ENCODE measurements at places on chromosomes 4 and X. TPM values are rescaled to one million over a fixed set of nuclear protein-coding genes. Genes with fewer than 3 reads are reported as not detected.

Gene TMEM185A
- total RNA-seq, result 53.1 TPM

Gene TRIM75
- not detected for total RNA-seq

GRCh38 chrX:109862433-109862832, 129.4 kb upstream of the ACSL4 start:
- peaks cover 3% of the 10 kb centered on the region for H3K27me3 ChIP-seq
- H3K4me1 ChIP-seq, result peaks cover 18% of the 10 kb centered on the region
- DNase-seq, result no peak
- no peaks in the 10 kb centered on the region for H3K36me3 ChIP-seq
- H3K4me3 ChIP-seq, result no peak overlapping the region

DNA sequence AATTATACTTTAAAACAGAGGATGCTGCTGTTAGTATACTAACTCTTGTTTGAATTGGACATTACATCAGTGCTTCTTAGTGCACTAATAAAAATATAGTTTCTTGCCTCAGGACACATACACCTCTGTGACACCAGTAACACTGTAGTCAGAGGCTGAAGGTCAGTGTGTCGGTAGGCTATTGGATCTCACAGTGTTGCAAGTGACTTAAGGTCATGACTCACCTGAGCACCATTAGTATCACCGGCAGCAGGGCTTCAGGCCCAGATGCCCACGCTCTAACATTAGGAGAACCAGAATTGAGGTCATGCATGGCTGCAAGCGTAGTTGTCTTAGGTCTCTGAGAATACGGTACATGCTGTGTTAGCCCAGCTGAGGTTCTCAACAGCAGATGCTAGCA, 15.2 kb downstream of the ETDC start:
- no peaks in the 10 kb centered on the region for H3K27me3 ChIP-seq
- no peaks in the 10 kb centered on the region for H3K4me1 ChIP-seq
- no peak overlapping the region for H3K27ac ChIP-seq
- H3K4me3 ChIP-seq, result no peak overlapping the region

DNA sequence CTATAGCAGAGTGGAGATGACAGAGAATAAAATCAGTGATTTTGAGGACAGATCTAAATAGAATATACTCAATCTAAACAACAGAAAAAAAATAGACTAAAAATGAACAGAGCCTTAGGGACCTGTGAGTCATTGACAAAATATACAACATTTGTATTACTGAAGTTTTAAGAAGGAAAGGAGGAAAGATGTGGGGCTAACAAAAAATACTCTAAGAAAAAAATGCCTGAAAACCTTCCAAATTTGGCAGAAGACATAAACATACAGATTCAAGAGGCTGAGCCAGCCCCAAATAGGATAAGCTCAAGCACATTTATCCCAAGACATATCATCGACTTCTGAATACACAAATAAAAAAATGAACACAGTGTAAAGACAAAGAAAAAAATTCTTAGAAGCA, 123.6 kb upstream of the INTU start:
- no peak overlapping the region for H3K4me3 ChIP-seq
- no peaks in the 10 kb centered on the region for H3K36me3 ChIP-seq
- no peaks in the 10 kb centered on the region for H3K4me1 ChIP-seq
- no peak for DNase-seq
- no peaks in the 10 kb centered on the region for H3K27me3 ChIP-seq

Gene FREM3
- total RNA-seq, result not detected

Gene NUDT11
- 17.9 TPM for total RNA-seq

Gene ZBTB49
- 10.0 TPM for total RNA-seq

- H3K27me3 ChIP-seq, result no peaks in the 10 kb centered on the region
- H3K4me1 ChIP-seq, result peaks cover 20% of the 10 kb centered on the region
These were observed 74.9 kb downstream of the METTL14 start for GRCh38 chr4:118760092-118760491.

Gene HS3ST1
- total RNA-seq, result 3.4 TPM

GRCh38 chr4:81214144-81214880, 710 bp downstream of the PRKG2 start:
- H3K4me3 ChIP-seq, result peak overlapping the region; percentile 78
- DNase-seq, result peak; percentile 16
- peaks cover 46% of the 10 kb centered on the region for H3K27me3 ChIP-seq
- H3K4me1 ChIP-seq, result peaks cover 6% of the 10 kb centered on the region

Gene AWAT2
- not detected for total RNA-seq

Gene P2RY4
- total RNA-seq, result not detected

Gene GPR50
- 0.64 TPM for total RNA-seq

Gene FAM149A
- 13.5 TPM for total RNA-seq

GRCh38 chr4:43275779-43276178, 383.3 kb downstream of the GRXCR1 start:
- no peak overlapping the region for H3K4me3 ChIP-seq
- H3K36me3 ChIP-seq, result no peaks in the 10 kb centered on the region
- no peaks in the 10 kb centered on the region for H3K4me1 ChIP-seq
- DNase-seq, result no peak
- no peaks in the 10 kb centered on the region for H3K27me3 ChIP-seq
- no peak overlapping the region for H3K27ac ChIP-seq

DNA sequence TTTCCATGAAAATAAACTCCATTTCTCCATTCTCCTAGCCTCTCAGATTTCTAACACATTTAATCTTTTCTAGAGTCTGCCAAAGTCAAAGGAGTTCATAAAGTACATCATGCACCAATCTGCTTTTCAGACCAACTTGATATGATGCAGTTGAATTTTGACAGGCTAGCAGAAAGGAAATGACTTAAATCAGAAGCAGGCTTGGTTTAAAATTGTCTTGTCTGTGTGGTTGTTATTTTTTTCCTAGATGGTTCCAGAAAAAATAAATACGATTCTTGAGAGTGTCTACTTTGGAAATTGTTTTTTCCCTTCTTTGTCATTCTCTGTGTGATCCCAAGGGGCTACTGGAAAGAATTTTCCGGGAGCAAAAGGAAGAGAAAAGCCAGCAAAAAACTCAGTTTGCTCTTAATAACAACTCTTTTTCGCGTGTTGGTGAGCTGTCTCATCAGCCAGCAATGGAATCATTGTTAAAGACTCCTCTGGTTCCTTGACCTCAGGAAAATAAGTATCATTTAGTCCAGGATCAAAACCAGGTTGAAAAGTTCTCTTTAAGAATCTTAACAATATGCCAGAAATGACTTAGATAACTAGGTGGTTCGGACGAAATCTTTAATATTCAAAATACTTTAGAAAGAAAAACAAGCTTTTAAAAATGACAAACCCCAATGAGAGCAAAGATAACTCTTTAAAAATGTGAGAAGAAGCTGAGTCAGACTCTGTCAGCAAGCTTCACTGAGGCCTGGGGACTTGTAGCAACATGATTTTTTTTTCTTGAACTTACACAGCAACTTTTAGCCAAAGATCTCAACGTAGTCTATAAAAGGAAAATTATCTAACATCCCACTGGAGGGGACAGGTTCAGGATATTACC, 49.7 kb upstream of the GAB1 start:
- H3K27ac ChIP-seq, result no peak overlapping the region
- H3K36me3 ChIP-seq, result no peaks in the 10 kb centered on the region
- H3K4me1 ChIP-seq, result no peaks in the 10 kb centered on the region
- no peaks in the 10 kb centered on the region for H3K27me3 ChIP-seq

Gene SEPTIN6
- 40.2 TPM for total RNA-seq

Gene CCDC160
- total RNA-seq, result 2.7 TPM

GRCh38 chrX:87160435-87161010, 357.1 kb upstream of the KLHL4 start:
- no peak for DNase-seq
- no peaks in the 10 kb centered on the region for H3K27me3 ChIP-seq
- H3K36me3 ChIP-seq, result no peaks in the 10 kb centered on the region
- H3K4me1 ChIP-seq, result no peaks in the 10 kb centered on the region
- H3K27ac ChIP-seq, result no peak overlapping the region

DNA sequence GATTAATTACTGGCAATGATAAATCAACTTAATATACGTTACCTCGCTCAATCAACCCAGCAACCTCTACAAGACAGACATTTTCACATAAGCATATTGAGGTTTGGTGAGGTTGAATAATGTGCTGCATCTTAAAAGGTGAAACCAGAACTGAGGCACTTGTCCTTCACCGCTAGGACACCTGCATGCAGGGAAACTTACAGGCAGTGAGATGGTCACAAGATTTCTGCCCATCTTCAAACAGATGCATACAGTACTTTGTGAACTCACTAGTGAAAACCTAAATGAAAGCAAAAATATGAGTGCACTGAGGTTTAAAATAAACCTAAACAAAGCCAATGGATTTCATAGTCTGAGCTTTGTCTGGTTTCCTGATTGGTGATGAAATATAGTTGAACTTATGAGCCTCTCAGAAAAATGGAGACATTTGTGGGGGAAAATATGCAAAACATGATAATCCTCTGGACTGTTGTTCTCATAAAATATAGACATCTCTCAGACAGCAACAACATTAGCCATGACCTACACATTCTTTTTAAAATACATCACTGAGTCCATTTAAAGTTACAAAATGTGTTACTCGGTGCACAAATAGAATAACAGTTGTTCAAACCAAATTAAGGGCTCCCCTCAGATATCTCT, 20.9 kb upstream of the PRSS12 start:
- no peaks in the 10 kb centered on the region for H3K27me3 ChIP-seq
- no peak overlapping the region for H3K27ac ChIP-seq

DNA sequence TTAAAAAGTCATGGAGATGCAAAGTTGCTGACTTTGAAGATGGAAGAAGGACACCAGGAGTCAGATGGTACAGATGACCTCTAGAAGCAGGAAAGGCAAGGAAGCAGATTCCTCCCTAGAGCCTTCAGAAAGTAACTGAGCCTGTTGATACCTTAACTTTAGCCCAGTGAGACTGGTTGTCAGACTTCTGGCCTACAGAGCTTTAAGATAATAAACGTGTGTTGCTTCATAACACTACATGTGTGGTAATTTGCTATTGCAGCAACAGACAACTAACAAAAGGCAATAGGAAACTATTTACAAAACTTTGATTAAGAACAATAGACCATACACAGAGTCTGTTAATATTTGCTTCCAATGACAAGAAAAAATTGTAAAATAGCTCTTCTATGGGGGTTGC, 102.0 kb upstream of the USP38 start:
- no peak overlapping the region for H3K4me3 ChIP-seq
- H3K4me1 ChIP-seq, result peaks cover 2% of the 10 kb centered on the region

GRCh38 chr4:123113155-123113554, 190.8 kb upstream of the NUDT6 start:
- H3K36me3 ChIP-seq, result no peaks in the 10 kb centered on the region
- no peak for DNase-seq
- H3K4me1 ChIP-seq, result peaks cover 7% of the 10 kb centered on the region
- H3K27ac ChIP-seq, result no peak overlapping the region
- no peaks in the 10 kb centered on the region for H3K27me3 ChIP-seq
- no peak overlapping the region for H3K4me3 ChIP-seq

DNA sequence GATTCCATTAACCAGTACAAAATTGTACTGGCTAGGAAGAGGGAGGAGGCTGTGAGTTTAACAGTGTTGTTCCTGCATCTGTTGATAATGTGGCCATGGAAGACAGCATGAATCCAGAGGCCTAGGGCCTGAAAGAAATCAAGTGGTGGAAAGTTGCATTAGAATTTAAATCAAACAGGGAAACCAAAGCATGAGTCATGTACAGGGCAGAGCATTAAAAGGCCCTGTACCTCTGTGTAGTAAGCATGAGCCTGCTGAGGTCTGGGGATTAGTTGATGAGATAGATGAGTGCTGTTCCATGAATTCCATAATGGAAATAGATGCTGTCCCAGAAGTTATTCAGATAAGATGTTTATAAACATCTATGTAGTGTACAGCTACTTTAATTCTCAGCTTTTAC, 58.3 kb downstream of the MID1IP1 start:
- H3K27ac ChIP-seq, result no peak overlapping the region
- DNase-seq, result no peak
- H3K4me1 ChIP-seq, result peaks cover 11% of the 10 kb centered on the region
- no peak overlapping the region for H3K4me3 ChIP-seq
- H3K27me3 ChIP-seq, result no peaks in the 10 kb centered on the region

DNA sequence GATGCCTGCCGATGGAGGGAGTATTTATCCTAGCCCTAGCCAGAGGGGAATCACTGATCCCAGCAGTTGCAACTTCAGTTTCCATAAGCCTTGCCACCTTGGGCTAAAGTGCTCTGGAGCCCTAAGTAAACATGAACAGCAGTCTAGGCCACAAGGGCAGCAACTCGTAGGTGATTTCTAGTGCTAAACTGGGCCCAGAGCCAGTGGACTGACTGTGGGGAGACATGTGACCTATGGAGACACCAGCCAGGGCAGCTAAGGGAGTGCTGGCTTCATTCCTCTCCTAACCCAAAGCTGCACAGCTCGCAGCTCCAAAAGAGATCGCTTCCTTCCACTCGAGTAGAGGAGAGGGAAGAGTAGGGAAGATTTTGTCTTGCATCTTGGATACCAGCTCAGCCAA, 120.8 kb upstream of the MAGEA10 start:
- H3K27me3 ChIP-seq, result no peaks in the 10 kb centered on the region
- no peaks in the 10 kb centered on the region for H3K4me1 ChIP-seq
- H3K36me3 ChIP-seq, result no peaks in the 10 kb centered on the region
- no peak overlapping the region for H3K4me3 ChIP-seq
- no peak overlapping the region for H3K27ac ChIP-seq
- DNase-seq, result no peak

Gene NOX1
- total RNA-seq, result not detected

GRCh38 chrX:15854080-15854655, 445 bp downstream of the AP1S2 start:
- H3K36me3 ChIP-seq, result peaks cover 11% of the 10 kb centered on the region
- peaks cover 6% of the 10 kb centered on the region for H3K27me3 ChIP-seq
- peak overlapping the region; percentile 25 for H3K27ac ChIP-seq
- peaks cover 27% of the 10 kb centered on the region for H3K4me1 ChIP-seq
- H3K4me3 ChIP-seq, result peak overlapping the region; percentile 84
- peak; percentile 57 for DNase-seq

Gene GABRB1
- total RNA-seq, result 1.6 TPM

DNA sequence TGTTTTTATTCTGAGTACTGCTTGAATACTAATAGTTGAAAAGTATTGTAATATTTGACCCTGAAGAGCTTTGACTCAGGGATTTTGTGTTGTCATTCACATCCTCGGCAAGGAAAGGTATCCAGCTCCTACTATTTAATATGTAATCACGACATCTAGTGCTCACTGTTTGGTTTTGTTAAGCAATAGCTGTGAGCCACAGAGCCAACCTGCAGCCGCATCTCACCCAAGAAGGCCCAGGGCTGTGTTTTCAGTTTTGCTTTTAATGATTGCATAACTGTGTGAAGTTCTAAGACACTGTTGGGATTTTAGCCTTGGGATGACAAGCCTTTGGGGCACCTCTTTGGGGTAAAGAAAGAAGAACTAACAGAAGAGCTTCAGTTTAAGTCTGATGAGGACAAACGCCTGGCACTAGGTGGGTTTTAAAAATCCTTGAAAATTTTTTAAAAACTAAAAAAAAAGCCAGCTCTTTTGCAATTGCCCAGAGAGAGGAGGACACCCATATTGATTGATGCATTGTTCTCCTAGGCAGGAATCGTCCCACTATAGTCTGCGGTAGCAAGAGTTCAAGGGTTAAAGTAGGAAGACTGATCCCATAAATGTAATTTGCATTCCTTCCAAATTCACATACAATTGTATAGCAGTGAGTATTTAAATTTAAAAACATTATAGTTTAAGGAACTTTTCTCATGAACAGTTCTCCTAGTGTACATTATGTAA, 157.8 kb downstream of the RELL1 start:
- H3K4me3 ChIP-seq, result no peak overlapping the region
- no peak for DNase-seq
- H3K27me3 ChIP-seq, result no peaks in the 10 kb centered on the region
- H3K36me3 ChIP-seq, result peaks cover 3% of the 10 kb centered on the region
- H3K4me1 ChIP-seq, result peaks cover 3% of the 10 kb centered on the region
